ENCODE measurements at places on chromosomes 11 and 22.

GRCh38 chr11:115191761-115192160, 312.5 kb downstream of the CADM1 start:
- no peak for DNase-seq

- no peak for DNase-seq
These were observed 66.7 kb upstream of the LMO1 start for GRCh38 chr11:8330404-8330803.

GRCh38 chr11:58726737-58727414, 4.9 kb downstream of the GLYAT start:
- no peak for DNase-seq

DNA sequence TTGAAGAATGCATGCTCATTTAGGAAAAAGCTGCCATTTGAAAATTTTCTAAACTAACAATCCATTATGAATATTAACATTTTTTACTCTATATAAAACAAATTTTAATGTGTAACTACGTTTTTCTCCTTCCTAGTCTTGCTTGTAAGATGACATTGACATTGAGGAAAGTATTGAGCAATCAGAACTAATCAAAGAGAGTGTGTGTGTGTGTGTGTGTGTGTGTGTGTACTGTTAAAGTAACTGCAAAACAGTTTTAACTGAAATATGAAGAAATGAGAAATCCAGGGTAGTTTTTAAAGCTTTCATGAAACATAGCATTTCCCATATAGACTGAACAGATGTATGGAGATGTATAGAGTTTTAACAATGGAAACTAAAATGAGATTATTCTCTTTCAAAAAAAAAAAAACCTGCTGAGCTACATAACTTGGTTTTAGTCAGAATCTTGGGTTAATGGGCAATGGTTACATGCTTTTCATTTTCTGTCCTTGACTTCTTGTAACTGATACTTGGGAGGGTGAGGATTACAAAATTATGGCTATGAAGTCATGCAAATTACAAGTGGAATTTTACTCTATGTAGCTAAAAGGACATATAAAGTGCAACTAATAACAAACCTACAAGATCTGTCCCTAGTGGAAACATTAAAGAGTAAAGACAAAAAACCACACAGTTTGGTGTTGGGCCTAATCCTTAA, 2.0 kb downstream of the PDGFD start:
- DNase-seq, result no peak

GRCh38 chr11:44351006-44351660, 41.2 kb upstream of the ALX4 start:
- no peak for DNase-seq

Measured in activated CD4-positive, CD25-positive, alpha-beta regulatory T cell treated with anti-CD3 and anti-CD28 coated beads, Interleukin-2, amount 50 U/mL, for 16 hours (primary cell).